Foreskin fibroblast (primary cell): ENCODE measurements at places on chromosomes 1 and 21.
A peak's percentile ranks its signal among the peaks of the same experiment; 100 is the strongest.

DNA sequence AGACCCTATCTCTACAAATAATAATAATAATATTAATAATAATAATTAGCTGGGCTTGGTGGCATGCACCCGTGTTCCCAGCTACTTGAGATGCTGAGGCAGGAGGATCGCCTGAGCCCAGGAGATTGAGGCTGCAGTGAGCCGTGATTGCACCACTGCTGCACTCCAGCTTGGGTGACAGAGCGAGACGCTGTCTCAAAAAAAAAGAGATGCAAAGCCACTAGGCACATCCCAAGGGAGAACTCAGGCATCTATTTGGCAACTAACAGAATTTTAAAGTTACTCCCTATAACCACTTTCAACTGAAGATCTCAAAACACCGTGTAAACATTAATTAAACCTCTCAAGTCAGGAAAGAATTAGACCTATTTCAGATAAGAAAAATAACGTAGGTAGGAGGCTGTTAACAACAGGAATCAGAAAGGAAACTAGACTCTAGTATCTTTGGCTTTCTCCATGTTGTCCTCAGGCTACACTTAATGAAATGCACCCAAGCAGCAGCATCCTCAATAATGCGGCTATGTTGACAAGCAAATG is 3.7 kb downstream of the RNF19B start:
- DNase-seq: no peak

- DNase-seq: peak; percentile 23
These were observed 24.9 kb upstream of the TMEM52 start for GRCh38 chr1:1943834-1944570.

DNA sequence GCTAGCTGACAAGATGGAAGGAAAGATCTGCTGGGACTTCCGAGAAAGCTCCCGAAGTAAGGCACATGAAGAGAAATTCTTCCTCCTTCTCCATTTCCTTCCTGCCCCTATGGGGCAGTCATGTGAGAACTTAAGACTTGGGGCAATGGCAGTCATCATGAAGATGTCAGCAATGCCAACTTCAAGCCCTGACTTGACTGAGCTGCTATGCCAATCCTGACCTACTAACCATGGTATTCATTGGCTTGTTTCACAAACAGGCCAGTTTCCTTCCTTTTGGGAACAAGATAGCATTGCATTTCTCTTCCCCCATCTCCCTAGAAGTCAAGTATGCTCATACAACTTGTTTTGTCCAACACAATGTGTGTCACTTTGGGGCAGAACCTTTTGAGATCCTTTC is 25.5 kb downstream of the GRIK1 start:
- no peak for DNase-seq

GRCh38 chr1:216604771-216605170 is 118.5 kb downstream of the ESRRG start:
- no peak for DNase-seq

DNA sequence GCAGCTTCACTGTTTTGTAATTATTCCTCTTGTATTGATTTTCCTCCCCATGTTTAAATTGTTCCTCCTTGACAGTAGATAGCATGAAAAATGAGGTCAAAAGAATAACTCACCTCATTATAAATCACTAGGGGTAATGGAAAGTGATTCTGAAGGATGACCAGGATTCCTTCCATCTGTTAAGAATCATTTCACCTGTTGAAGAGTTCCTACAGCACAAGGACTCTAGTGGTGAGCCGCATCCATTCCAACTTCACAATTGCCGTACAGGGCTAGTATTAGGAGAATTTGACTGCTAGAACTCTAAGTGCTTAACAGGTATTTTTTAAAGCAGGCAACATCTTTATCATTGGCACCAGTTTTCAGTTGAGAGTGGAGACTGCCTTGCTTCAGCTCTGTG is 13.7 kb downstream of the PPP1R12B start:
- no peak for DNase-seq

GRCh38 chr1:16237343-16237830 is 404 bp upstream of the CPLANE2 start:
- DNase-seq: peak; percentile 65

DNA sequence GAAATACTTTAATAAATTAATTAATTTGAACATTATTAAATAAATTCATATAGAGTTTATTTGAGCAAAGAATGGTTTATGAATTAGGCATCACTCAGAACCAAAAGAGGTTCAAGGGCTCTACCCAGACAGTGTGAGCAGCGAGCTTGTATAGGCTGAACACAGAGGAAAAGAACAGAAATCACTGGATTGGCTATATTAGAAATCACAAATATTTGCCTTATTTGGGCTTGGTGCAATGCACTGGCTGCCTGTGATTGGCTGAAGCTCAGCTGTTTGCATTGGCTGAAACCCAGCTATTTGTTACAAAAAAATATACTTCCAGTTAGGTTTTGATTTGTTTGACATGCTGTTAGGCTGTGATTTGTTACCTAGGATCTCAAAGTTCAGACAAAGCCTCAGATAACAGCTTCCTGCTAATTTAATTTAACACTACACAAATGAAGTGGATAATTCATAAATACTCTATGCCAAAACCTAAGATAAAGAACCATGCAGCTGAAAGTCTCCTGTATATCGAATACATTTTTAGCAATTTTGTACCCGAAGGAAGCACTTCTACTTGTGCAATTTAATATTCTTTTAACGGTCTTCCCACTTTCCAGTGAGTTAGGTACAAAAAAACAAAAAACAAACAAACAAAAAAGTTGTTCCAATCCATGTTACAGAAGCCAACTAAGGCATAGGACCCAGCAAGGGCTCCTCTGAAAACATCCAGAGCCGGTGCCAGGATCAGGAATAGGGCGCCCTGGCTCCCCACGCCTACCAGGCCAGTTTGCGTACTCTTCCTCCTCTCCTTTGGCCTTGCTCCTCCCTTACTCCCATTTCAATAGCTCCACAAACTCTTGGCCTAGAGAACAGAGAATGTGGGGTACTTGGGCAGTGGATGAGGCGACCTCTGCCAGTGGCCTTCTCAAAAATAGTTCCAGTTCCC is 179.1 kb downstream of the DUSP10 start:
- DNase-seq: no peak

DNA sequence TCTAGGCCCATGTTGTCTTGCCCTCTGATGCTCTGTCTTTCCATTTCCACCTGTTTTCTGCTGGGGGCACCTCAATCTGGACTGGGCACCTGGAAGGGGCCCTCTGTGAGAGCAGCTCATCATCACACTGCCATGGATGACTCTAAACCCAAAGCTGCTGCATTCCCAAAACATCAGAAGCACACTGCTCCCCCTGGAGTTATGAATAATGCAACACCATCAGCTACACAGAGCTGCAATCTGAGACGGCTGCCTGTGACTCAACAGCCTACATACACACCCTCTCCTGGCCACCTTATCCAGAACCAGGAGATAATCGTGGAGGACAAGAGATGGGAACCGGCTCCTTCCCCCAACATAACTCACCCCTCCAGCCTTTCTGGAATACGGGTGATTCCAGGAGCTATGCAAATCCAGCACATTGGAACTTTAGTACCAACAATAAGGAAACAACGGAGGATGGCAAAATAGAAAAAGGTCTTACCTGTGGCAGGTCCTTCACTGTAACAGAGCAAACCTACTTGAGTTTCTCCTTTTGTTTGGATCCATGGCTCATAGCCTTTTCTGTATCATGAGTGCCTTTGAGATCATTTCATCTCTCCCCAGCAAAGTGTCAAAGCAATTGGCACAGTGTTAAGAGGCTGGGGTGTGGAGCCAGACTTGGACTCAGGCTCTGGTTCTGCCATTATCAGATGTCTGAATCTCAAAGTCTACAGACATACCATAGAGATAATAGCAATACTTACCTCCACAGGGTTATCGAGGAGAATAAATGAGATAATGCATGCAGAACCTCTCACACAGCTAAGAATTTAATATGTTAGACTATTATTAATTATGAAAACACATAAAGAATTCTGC is 29.3 kb downstream of the AK2 start:
- DNase-seq: peak; percentile 86

GRCh38 chr1:223216074-223216473 is 73.0 kb upstream of the TLR5 start:
- DNase-seq: no peak

DNA sequence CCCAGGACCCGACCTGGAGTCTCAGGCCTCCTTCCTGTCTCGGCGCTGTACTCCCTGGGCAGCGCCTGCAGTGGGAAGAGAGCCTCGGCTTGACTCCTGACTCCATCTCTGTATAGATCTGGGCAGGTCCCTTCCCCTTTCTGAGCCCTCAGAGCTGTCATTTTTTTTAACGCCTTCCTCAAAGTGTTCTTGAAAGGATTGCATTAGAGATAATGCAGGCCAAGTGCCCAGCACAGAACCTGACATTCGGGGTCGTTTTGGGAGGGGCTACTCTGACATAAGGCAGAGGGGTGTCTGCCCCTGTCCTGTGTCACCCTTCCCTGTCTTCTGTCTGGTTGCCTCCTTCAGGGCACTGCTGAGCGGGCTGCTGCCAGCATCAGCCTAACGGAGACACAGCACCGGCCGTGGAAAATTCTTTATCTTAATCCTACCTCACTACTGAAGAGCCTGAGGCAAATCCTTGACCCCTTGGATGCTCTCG is 271.6 kb downstream of the TRABD2B start:
- DNase-seq: no peak

- peak; percentile 61 for DNase-seq
These were observed 37.2 kb upstream of the IPO9 start for GRCh38 chr1:201791779-201792173.

DNA sequence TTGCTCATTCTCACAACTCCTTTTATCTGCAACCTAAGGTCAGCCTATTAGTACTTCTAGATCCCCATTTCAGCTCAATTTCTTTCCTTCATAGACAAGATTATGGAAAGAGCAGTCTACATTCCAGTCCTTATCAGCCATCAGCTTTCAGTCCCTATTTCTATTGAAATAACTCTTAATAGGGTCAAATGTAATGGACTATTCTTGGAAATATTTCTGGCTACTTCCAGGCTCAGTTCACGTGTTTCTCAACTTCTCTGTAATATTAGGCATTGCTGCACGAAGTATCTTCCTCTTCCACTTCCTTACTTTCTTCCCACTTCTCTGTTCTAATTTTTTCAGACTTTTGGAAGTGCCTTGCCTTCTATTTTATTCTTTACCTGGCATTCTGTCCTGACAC is 232.9 kb upstream of the USP25 start:
- no peak for DNase-seq

DNA sequence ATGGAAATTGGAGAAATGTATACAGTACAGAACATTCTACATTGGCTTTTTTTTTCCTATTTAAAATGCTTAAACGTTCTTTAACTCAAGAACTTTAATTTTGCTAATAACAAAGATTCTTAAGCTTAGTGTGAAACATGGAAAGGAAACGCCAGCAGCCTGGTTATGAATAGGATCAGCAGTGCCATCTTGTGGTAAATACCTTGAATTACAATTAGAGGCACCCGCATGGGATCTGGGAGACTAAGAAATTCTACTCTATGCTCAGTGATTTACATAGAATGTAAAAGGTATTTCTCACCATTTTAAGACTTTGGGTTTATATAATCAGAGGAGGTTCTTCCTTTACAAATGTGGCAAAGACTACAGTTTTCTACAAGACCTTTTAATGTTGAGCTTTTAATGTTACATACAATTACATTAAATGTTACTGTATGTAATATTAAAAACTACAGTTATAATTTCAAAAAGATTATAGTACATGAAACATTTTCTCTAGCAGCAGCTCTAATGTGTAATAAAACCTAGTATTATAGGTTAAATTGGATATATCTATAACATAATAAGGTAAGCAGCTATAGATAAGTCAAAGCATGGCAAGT is 32.1 kb upstream of the APOBEC4 start:
- DNase-seq: peak; percentile 39

GRCh38 chr21:43207043-43207315 is 38.2 kb downstream of the CRYAA start:
- no peak for DNase-seq

- no peak for DNase-seq
These were observed 51.9 kb downstream of the LRRN2 start for GRCh38 chr1:204633665-204634064.

DNA sequence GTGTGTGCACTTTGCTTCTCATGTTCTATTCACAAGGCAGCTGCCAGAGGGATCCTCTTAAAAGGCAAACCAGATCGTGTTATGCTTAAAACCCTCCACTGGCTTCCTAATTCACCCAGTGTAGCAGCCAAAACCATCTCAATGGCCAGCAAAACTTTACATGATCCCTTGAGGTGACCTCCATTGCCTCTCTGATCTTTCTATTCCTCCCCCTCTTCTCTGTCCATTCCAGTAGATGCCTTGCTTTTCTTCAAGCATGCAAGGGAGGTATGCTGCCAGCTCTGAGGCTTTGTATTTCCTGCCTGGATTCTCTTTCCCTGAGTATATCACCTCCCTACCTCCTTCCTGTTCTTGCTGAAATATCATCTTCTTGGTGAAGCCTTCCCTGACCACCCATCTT is 93.2 kb upstream of the KCNK2 start:
- DNase-seq: peak; percentile 59

GRCh38 chr1:19709260-19709793 is 44.7 kb downstream of the HTR6 start:
- no peak for DNase-seq

GRCh38 chr1:116112388-116113140 is 1.4 kb downstream of the MAB21L3 start:
- no peak for DNase-seq

GRCh38 chr1:47186267-47187185 is 3.3 kb downstream of the PDZK1IP1 start:
- DNase-seq: no peak

DNA sequence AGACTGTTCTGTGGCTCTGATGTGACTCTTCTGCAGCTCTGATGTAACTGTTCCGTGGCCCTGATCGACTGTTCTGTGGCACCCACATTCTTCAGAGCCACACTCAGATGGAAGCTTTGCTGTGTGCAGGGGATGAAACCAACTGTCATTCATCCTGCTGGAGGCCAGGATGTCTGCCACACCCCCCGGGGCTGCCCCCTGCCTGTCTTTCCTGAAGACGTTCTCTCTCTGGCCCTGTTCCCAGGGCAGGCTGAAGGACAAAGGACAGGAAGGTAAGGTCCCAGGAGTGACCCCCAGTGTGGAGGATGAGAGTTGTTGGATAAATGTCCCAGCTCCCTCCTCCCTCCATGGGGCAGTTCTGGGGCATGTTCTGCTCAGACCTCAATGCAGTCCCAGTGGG is 29.4 kb upstream of the UMODL1 start:
- no peak for DNase-seq

- no peak for DNase-seq
These were observed 31.5 kb upstream of the KCNN3 start for GRCh38 chr1:154901591-154901990.

DNA sequence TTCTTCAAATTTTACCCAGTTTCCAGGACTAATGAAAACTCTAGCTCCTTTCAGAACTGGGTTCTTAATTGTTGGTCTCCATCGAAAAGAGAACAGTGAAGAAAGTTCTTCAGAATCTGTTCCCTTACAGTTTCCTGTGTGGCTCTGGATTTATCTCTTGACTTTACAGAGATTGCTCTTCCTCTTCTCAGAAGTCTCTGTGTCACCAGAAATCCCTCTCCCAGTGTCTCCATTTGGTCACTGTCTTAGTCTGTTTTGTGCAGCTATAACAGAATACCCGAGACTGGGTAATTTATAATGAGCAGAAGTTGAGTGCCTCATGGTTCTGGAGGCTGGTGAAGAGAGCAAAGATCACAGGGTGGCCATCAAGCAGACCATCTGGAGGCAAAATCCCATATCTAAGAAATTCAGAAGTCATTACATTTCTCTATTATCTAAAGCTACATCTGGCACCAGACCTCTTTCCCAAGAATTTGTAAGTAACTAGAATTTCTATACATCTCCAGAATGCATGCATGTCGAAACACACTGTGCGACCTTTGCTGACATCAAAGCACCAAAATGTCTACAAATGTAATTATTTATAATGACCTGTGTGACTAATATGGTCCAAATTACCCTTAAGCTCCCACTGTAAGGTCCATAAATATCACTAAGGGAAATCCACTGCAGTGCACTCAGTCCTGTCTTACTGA is 65.4 kb upstream of the KRTAP19-8 start:
- DNase-seq: no peak
